ENCODE measurements at places on chromosomes 3 and 15.

GRCh38 chr3:31743331-31744089, 210.8 kb downstream of the STT3B start:
- DNase-seq = no peak

GRCh38 chr15:72792431-72792830, 8.9 kb upstream of the ADPGK start:
- DNase-seq = no peak

DNA sequence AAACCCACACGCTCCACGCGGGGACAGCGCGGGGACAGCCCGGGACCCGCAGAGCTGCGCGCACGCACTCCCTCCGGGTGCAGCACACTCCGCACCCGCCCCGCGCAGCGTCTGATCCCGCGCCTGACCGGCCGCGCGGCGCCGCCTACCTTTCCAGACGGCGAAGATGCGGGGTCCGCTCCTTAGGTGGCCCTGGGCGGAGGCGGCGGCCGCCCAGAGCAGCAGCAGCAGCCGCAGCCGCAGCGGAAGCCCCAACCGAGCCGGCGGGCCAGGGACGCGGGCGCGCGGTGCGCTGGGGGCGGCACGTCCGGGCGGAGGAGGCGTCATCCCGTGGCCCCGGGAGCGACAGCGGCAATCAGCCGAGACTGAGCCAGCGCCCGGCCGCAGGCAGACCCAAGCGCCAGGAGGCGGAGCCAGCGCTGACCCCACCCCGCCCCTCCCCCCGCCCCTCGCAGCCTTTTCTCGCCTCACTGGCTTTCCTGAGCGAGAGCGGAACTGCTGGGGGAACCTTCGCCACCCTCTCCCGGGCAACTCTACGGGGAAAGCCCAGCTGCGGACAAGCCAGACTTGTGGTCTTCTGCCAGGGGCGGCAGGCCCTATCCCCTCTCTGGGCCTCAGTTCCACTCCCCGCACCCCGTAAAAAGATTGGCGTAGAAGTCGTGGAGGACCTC, at the start of gene SEMA7A:
Gene SEMA7A (minus strand): TSS at position 367 of the 671 bp plus-strand sequence. CDS start 40 bp downstream, at position 327.
- peak; percentile 81 for DNase-seq

- peak; percentile 41 for DNase-seq
These were observed at the start of gene IGSF10 for GRCh38 chr3:151460774-151461450. Gene IGSF10 (minus strand): TSS chr3:151461061. CDS start chr3:151458709, 2,352 bp downstream.

DNA sequence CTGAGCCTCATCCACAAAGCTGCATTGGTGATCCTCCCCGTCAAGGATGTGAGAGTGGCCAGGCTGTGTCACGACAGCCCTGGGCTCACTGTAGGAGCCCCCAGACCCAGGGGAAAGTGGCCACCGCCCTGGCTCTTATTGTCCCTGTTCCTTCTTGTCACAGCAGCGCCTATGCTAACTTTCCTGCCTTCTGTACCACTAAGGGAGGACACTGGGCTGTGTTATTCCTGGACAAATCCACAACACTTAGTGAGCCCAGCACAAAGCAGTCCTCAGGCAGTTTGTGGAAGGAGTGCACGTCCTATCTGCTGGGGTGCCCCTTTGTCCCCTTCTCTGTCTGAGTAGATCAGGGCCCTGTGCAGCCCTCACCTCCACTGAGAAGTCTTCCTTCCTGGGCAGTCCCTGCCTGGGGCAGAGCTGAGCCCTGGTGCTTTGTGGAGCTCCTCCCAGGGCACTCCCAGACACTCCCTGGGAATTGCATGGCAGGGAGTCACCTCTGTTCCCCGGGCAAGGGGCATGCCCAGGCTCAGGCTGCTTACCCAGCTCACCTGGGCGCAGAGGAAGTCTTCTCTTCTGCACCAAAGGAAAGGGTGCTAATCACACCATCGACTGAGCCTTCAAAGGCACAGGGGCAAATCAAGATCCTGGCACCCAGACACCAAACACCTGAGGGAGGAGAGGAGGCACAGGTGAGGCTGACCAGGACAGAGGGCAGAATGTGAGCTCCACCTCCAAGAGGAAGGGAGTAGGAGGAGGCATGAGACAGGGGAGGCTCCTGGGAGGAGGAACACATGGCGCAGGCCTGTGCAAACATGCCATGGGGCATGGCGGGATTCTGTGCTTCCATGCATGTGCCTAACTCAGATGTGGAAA, 138.7 kb downstream of the KLF13 start:
- DNase-seq = no peak

GRCh38 chr3:42173307-42173706, 82.2 kb downstream of the TRAK1 start:
- no peak for DNase-seq

DNA sequence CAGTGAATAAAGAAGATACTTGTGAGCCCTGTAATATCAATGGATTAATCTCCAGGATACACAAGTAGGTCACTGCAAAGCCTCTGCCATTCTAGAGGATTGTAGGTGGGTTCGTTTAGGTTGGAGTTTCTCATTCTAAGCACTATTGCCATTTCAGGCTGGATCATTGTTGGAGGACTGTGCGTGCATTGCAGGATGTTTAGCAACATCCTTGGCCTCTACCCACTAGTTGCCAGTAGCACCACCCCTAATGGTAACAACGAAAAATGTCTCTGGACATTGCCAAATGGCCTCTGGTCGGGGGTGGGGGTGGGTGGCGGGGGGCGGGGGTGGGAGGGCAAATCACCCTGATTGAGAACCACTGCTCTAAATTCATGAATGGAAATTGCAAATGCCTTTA, 4.9 kb upstream of the IFT57 start:
- no peak for DNase-seq

DNA sequence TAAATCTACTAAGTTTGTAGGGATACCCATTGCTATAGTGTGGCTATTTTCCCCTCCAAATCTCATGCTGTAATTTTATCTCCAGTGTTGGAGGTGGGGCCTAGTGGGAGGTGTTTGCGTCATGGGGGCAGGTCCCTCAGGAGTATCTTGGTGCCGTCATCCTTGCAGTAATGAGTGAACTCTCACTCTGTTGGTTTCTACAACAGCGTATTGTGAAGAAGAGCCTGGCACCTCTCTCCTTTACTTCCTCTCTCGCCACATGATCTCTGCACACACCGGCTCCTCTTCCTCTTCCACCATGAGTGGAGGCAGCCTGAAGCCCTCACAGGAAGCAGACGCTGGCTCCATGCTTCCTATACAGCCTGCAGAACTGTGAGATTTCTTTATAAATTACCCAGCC, 34.0 kb upstream of the TRPM1 start:
- no peak for DNase-seq

- no peak for DNase-seq
These were observed 7.7 kb downstream of the SELENOT start for GRCh38 chr3:150610785-150611184.

GRCh38 chr3:122784436-122784835, 9.2 kb downstream of the HSPBAP1 start:
- DNase-seq = no peak

GRCh38 chr3:128329491-128330213, 137.0 kb downstream of the DNAJB8 start:
- DNase-seq = no peak

GRCh38 chr3:169356284-169356955, 307.1 kb downstream of the MECOM start:
- DNase-seq = no peak

- DNase-seq = no peak
These were observed 28.3 kb downstream of the CYP19A1 start for GRCh38 chr15:51310064-51310463.

- no peak for DNase-seq
These were observed 10.7 kb downstream of the MB21D2 start for GRCh38 chr3:192906940-192907339.

DNA sequence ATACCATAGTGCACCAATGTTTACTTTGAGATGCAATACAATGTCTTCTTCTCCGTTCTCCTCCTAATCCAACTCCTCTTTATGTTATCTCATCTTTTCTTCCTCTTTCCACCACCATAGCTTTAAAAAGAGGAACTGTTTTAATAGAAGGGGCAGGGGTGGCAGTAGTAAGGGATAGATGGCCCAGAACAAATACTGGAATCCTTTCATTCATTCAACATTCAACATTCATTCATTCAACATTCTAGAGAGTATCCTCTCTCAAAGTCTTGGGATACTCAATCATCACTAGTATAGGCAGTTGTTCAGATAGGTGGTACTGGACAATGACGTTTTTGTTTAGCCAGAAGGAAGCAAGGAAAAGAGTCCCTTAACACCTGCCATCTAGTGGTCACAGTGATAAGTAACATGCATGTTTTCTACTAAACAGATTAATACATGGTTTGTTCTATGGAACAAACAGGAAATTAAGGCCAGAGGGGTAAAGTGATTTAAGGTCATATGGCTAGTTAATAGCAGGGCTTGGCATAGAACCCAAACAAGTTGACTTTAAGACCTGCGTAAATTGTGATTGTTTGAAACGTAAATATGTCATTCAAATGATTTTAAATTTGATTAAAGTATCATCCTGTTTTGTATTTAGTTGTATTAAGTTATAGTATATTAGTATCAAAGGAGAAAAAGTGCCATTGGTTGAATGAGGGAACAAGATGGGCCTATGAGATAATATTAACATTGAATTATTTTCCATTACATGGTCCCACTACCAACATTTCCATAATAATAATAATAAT, 26.9 kb upstream of the EHHADH start:
- DNase-seq = no peak

GRCh38 chr3:150710097-150710496, 6.4 kb upstream of the ERICH6 start:
- DNase-seq = no peak

DNA sequence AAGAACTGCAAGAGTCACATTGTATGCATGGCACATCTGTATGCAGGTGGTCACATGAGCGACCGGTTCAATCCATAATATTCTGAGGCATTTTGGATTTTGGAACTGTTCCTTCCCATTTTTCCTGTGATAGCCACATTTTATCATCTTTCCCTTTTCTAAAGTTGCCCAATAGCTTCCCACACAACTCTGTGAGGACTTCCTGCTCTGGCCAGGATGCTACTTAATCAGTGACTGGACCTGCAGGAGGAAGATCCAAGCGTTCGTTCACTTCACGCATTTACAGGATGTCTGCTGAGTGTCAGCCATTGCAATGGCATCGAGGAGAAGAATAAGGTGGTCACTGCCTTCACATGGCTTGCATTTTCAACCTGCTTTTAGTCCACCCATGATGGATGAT, 9.8 kb downstream of the KLHL6 start:
- no peak for DNase-seq

DNA sequence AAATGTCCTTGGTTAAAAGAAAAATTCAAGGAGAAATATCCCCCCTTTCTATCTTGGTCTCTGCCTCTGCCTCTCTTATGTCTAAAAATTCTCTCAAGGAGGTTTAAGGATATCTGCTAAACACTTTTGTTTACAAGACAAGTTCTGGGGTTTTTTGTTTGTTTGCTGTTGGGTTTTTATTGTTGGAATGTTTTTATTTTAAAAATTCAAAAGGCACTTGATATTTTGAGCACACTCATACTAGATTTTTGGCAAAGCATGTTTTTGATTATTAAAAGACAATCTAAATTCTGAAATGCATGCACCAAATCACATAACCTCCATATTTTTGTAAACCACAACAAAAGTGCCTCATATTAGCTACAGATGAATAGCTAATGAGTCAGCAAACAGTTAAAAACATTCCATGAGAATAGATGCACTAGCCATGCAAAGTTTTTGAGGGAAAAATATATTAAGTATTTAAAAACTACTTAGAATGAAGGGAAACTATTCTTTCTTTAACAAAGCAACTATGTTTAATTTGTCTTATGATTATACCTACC, 84.6 kb downstream of the ZBTB20 start:
- DNase-seq = no peak

DNA sequence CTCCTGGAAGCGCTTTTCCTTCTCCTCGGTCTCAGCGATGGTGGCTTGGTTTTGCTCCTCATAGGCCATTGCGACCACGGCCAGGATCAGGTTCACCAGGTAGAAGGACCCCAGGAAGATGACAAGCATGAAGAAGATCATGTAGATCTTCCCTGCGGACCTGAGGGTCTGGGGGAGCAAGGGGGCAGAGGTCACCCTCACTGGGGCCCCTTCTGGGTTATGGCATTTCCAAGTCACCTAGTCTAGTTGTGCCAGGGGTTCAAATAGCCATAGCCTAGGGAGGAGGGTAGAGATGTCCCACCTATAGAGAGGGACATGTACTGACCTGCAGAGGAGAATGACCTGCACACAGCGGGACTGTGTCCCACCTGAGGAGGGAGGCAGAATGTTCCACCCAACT, 43.5 kb downstream of the SCN5A start:
- DNase-seq = no peak

DNA sequence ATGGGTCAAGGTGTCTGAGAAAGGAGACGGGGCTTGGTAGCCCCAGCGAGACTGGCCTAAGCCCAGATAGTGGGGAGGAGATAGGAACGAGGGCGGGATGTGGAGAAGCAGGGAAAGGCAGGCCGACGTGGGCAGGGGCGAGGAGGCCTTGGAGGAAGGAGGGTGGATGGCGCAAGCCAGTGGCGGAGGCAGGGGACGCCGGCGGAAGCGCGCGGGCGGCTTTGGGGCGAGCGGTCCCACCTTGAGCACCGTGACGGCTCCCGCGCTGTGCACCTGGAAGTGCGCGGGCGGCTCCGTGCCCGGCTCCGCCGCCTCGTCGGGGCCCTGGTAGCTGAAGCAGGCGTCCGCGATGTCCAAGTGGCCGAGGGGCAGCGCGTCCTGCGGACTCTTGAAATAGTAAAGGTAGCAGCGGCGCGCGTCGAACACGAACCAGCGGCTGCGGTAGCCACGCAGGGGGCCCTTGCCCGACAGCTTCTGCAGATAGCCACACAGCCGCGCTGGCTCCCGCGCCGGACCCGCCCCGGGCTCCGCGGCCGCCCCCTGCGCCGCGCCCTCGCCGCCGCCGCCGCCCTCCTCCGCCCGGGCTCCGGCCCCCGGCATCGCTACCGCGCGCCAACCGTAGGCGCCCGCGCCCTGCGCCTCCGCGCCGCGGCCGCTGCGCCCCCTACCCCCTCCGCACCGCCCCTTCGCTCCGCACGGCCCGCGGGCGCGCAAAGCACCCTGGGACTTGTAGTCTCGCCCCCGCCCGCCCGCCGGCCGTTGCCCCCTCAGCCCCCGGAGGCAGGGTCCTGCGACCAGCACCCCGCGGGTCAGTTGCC, at the start of gene TBC1D2B:
Gene TBC1D2B (minus strand): TSS at position 659 of the 818 bp plus-strand sequence. CDS start 59 bp downstream, at position 600.
- DNase-seq = peak; percentile 62

DNA sequence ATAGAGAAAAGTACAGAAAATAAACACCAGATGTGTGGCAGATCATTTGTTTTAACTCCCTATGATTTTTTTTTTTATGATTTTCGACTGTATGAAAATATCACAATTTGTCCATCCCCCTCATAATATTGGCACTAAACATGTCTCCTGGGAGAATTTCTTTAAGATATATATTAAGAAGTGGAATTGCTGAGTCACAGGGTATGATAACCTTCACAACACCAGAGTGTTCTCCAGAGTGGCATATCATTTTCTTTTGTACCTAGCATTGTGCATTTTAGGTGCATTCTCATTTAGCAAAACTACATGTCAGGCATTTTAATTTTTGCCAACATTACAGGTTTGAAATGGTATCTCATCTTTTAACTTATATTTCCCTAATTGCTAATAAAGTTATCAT, 170.9 kb downstream of the FRMD5 start:
- DNase-seq = no peak

DNA sequence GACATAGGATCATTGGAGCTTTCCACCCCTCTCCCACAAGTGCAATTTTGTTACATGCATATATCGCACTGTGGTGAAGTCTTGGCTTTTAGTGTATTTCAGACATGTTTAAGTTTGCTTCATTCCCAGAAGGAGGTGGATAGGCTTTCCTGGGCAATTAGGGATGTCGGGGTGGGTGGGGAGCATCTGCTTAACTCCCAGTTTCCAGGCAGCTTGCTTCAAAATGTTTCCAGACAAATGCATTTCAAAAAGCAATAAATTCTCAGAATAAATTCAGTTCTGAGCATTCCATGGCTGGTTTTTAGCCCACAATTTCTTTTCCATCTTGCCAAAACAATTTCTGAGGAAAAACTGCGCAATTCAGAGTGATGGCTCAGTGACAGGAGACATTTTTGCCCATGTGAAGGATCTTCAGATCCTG, 227.7 kb upstream of the ZPLD1 start:
- DNase-seq = no peak
